A172 (cell line): ENCODE measurements at places on chromosomes 16 and 17. TPM values are rescaled to one million over a fixed set of nuclear protein-coding genes. Genes with fewer than 3 reads are reported as not detected.

DNA sequence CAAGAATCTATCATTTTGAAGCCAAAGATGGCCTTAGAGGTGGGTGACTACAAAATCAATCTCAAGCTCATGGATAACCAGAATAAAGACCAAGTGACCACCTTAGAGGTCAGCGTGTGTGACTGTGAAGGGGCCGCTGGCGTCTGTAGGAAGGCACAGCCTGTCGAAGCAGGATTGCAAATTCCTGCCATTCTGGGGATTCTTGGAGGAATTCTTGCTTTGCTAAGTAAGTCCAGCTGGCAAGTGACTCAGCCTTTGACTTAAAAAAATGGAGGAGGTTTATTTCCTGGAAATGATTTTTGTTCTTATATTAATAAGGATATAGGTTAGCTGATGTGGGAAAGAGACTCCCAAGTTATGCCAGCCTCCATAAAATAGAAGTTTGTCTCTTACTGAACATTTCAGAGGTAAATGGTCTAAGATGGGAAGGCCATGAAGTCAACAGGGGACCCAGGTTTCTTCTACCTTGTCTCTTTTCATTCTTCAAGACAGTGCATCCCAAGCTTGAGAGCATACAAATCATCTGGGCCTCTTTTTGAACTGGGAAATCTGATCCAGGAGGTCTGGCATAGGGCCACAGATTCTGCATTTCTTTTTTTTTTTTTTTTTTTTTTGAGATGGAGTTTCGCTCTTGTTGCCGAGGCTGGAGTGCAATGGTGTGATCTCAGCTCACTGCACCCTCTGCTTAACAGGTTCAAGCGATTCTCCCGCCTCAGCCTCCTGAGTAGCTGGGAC is 19.8 kb upstream of the TANGO6 start:
- DNase-seq: peak; percentile 87

DNA sequence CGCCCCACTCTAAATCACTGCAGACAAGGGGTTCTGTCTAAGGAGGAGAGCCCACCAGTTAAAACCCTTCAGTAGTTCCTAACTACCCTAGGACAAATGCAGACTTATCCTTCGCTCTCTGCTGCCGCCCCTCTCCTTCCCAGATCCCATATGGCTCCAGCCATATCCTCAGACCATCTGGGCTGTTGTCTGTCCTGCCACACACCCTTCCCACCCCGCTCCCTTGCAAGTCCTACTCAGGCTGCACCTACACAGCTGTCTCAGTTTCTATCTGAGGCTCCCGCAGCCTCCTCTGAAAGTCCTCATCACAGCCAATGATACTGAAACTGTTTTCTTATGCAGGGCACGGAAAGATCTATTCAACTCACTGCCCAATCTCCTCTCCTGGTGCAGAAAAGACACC is 720 bp upstream of the BCKDK start:
- DNase-seq: no peak

DNA sequence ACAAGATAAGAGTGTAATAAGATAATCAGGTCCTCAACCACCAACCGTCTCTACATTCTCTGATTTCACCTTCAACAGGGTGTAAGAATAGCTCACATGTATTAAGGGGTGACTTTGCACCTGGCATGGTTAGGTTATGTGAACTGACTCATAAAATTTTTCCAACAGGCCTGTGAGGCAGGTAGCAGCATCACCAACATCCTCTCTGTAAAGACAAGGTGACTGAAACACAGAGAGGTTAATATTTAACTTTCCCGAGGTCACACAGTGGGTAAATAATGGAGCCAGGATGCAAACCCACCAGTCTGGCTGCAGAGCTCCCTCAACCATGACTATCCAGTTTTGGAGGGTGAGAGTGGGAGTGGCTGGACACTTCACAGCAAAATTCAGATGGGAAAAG is 317.2 kb downstream of the C16orf95 start:
- DNase-seq: no peak

DNA sequence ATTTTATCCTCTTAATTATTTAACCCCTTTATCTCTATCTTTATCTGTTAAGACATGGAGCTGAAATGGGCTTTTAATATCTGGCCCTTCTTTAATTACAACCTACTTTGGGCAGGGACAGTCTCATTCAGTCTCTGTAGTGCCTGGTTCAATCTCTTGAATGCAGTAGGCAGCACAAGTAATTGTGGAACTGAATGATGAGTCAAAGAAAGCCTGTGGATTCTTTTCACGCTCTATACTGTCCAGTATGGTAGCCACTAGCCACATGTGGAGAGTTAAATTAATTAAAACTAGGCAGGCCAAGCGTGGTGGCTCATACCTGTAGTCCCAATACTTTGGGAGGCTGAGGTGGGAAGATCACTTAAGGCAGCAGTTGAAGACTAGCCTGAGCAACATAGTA is 9.3 kb downstream of the BPTF start:
- DNase-seq: no peak

GRCh38 chr17:65121916-65122806 is 15.0 kb upstream of the RGS9 start:
- DNase-seq: no peak

DNA sequence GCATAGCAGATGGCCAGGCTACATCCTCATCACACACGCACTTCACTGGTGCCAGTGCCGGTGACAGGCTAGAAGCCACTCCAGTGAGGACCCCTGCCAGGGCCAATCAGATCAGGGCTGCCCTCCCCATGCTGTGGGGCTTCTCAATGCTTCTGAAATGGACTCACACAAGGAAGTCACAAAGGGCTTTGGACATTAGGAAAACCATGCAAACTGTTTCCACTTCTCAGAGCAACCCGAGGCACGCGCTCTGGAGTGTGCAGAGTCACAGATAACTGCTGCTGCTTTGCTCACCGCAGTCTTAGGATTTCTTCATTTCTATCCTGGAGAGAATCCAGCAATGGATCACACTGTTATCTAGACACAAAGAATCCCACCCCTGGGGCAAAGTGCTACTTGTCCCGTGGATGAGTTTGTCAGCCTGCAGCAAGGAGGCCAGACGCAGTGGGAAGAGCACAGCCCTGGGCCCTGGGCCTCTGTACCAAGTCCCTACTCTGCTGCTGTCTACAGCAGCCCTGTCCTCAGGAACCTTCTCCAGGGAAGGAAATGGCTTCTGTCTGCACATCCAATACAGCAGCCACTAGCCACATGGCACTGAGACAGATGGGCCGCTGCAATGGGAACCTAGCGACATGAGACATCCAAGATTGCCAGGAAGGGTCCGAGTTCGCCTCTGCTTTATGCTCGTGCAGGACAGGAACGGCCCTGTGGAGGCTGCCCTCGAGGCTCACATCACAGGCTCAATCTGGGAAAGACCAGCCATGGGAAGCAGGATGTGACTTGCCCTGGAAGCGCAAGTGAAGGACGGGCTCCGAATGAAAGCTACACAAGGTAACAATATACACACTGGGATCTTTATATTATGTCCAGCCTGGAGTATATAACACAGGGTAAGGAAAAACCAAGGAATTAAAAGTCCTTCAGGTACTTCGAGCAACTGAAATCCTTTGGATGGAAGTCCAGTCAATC is 169.3 kb downstream of the ZFHX3 start:
- peak; percentile 11 for DNase-seq

DNA sequence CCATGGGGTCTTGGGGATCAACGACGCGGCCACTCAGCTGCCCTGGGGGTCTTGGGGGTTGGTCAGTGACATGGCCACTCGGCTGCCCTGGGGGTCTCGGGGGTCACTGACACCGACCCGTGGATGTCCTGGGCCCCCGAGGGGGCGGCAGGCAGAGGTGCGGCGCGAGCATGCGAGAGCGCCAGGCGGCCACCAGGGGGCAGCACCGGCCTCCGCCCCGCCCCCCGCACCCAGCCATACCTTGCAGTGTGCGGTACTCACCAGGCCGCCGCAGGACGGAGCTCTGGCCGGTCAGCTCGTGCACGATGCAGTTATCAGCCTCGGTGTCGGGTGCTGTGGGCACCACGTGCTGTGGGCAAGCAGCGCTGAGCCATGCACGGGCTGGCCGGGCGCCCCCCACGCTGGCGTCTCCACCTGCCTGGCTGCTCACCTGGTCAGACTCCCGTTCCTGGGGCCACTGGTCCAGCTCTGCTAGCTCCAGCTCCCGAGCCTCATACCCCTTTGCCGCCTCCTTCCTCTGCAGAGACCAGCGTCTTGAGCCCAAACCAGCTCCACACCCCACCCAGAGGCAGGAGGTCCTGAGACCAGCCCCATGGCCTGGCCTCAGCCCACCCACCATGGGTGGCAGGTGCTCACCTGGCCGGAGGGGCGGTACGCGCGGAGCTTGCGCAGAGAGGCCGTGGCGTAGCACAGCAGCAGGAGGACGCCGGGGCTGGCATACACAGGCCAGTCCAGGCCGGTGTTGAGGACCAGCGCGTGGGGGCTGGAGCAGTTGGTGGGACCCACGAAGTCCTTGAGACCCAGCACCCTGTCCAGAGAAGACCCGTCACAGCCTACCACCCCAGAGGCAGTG is 31.2 kb downstream of the CTU2 start:
- peak; percentile 44 for DNase-seq

- DNase-seq: no peak
Measured at GRCh38 chr16:85333337-85333736, 221.1 kb upstream of the CIBAR2 start.

DNA sequence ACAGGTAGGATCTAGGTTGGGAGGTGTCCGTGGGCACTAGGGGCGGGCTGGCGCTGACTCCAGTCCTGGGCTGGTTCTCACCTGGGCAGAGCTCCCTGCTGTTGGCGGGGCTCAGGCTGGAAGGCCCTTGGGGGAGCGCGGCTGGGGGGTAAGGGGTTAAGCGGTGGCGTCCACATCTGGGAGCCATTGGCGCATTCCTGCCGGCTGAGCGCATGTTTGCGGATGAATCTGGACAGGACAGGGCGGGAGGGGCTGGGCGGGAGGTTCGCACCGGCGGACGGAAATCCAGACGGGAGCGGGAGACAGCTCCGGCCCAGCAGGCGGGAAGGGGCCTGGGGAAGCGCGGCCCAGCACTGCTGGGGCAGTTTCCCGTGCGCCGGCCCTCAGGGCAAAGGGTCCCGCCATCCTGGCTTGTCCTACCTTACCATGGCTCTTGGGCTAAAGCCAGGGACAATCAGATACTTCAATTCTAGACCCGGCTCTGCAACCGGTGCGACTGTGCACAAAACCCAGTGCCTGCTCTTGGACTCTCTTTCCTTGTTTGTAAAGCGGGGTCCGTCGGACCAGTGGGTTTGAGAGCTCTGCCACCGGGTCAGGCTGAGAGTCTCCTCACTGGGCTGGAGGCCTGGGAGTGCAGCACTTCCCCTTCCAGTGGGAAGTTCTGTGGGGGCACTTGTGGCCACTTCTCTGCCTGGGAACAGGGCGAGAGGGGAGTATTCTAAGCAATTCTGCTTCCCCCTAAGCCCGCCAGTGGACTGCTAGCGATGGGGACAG is 7.8 kb downstream of the RARA start:
- DNase-seq: peak; percentile 72

DNA sequence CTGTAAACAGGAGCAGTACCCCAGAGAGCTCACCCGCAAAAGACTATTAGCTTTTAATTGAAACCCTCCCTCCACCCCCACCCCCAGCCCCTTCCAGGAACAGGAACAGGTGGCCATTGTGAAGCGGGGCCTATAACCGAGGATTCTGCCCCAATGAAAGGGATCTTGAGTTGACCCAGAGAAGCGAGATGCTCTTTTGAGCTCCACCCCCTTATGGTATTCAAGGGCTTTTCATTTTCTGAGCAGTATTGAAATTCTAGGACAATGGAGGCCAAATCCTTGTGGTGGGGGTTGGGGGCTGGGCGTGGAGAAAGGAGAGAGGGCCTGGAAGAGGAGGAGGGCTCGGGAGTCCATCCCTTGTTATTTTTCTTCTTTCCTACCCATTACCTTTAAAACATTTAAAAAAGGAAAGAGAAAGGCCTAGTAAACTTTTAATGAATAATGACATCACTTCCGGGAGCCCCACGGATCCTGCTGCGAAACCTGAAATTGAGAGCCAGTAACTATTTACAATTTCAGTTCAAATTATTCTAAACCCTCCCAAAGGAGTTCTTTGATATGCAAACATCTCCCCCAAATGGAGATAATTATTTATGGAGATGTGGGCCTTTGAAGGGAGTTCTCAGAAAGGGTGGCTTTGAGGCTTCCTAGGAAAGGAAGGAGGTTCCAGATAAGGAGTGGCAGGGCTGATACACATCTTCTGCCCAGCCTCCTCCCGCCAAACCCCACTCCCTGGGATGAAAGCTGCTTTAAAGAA is 30.5 kb downstream of the HS3ST3B1 start:
- DNase-seq: no peak

DNA sequence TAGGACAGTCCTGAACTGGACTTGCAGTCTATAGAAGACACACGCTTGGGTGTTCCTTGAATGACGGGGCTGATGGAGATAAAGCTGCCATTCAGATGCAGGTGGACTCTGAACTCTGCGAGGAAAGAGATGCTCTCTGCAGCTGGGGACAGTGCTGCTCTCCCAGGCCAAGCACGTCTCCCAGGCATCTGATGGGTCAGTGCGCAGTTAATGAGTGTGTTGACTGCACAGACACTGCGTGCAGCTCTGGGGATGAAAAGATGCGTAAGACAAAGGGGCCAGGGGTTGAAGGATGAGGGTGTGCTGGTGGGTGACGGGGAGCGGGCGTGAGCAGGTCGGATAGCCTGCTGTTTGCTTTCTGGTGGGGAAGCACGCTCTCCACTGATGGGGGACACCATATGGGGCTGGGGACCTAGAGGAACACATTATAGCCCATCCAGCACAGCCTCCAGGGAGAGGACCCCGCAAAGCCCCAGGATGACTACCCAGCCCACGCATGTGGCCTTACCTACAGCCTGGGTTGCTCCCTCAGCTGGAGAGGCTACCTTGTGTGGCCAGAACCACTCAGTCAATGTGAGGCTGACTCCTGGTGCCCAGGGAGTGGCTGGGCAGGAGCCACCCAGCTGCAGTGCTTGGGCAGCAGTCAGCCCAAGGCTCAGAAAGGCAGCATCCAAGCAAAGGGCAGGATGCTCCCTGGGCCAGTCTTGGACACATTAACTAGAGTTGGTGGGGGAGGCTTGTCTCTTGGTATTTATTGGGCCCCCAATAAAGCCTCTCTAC is 246.3 kb downstream of the RBFOX3 start:
- DNase-seq: no peak

DNA sequence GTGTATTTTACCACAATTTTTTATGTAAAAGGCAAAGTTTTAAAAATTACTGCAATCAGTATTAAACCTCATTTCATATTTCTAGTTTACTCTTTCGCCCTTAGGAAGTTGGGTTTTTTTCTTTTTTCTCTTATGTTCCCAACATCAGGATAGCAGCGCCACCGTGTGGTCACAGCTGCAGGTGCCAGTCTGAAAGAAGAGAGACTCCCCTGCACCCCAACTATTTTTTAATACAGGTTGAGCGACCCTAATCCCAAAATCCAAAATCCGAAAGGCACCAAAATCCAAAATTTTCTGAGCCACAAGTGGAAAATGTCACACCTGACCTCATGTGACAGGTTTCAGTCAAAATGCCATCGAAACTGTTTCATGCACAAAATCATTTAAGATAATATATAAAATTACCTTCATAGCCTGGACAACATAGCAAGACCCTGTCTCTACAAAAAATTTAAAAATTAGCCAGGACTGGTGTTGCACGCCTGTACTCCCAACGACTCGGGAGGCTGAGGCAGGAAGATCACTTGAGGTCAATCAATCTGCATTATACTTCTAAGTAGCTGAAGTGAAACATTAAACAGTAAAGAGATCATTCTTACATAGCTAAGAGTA is 21.8 kb upstream of the ASGR2 start:
- DNase-seq: peak; percentile 51

CEP95 gene
- total RNA-seq: 15.5 and 36.7 TPM in 2 replicates

PAGR1 gene
- total RNA-seq: 41.8 and 55.0 TPM in 2 replicates

TRPV3 gene
- total RNA-seq: 1.2 and 1.8 TPM in 2 replicates

G6PC1 gene
- total RNA-seq: not detected in 2 replicates

SHCBP1 gene
- 66.0 and 68.8 TPM in 2 replicates for total RNA-seq

PDILT gene
- total RNA-seq: not detected in 2 replicates

TSPAN10 gene
- total RNA-seq: 5.7 and 6.8 TPM in 2 replicates

CA7 gene
- not detected in 2 replicates for total RNA-seq
